Kidney (tissue), 22 donors: ENCODE measurements at places on chromosomes 2 and 18.

- H3K27me3 ChIP-seq, result no peaks in the 10 kb centered on the region
- H3K4me3 ChIP-seq, result peak within 1 kb of the TSS; percentile 69
- peaks cover 13% of the 10 kb centered on the region for H3K4me1 ChIP-seq
- no peaks in the 10 kb centered on the region for H3K36me3 ChIP-seq
- DNase-seq, result no peak
- H3K27ac ChIP-seq, result peak within 1 kb of the TSS; percentile 88
Observed at GRCh38 chr2:38075507-38076151, at the start of gene CYP1B1. Gene CYP1B1, minus strand, starts transcription at chr2:38076151. Its CDS starts 763 bp downstream, at chr2:38075388.

DNA sequence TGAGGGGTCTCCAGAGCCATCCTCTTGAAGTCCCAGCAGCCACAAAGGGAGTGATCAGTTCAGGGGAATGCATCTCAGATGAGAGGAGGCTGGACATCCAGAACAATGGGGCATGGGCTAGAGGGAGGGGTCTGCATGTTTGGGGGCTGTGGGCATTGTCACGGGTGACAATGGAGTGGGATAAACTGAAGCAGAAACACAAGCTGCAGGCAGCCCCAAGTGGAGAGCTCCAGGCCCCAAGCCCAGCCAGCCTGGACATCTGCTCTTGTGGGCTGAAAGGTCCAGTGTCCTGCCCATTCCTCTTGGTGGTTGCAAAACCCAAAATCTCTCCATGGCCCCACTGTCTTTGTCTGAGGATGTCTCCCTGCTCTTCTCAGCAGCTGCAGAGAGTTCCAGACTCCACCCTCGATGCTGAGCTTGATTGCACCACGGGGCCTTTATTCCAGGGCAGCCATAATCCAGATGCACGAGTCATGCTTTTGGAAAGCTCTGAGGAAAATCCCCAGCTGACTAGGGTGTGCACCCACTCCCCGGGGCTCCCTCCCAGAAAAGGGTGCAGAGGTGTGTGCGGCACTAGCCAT, 149.4 kb downstream of the TNS1 start:
- H3K27ac ChIP-seq, result no peak overlapping the region
- H3K36me3 ChIP-seq, result peaks cover 45% of the 10 kb centered on the region
- DNase-seq, result no peak

- H3K4me1 ChIP-seq, result no peaks in the 10 kb centered on the region
- H3K27me3 ChIP-seq, result no peaks in the 10 kb centered on the region
- H3K36me3 ChIP-seq, result no peaks in the 10 kb centered on the region
- no peak overlapping the region for H3K4me3 ChIP-seq
Observed at GRCh38 chr18:70513502-70514171, 224.8 kb downstream of the SOCS6 start.

DNA sequence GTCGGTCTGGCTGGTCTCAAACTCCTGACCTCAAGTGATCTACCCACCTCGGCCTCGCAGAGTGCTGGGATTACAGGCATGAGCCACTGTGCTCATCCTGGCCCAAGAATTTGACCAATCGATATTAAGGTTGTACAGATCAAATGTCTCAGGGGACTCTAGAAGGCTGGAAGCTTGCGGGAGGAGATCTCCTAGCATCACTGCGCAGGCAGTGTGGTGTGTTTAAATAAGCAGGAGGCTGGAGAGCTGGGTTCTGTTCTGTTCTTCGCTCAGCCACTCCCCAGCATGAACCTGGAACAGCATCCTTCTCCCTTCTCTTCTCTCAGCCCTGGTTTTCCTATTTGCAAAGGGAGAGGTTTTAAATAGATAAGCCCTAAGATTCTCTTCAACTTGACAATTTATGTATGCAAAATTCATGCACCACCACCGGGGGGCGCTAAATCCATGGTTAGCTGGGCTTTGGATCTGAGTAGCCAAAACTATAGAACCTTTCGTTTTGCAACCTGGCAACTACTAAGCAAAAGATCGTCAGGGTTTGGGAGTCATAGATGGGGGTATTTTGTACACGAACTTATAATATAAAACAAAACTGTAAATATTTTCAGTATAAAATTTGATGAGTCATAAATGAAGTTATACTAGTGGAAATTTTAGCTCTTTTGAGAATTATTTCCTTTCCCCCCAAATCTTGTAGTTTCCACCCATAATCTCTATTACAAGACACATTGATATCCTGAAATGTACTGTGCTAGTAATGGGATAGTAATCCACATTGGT, 60.6 kb downstream of the SLC16A14 start:
- no peak overlapping the region for H3K27ac ChIP-seq
- H3K36me3 ChIP-seq, result no peaks in the 10 kb centered on the region
- H3K27me3 ChIP-seq, result no peaks in the 10 kb centered on the region
- peak; percentile 66 for DNase-seq
